Small intestine (tissue), 16 donors: ENCODE measurements at places on chromosomes 2 and 18. TPM values are rescaled to one million over a fixed set of nuclear protein-coding genes. Genes with fewer than 3 reads are reported as not detected.

The ASIC4 gene
- polyA plus RNA-seq: 0.04 TPM

The TGIF1 gene
- 73.0 TPM for polyA plus RNA-seq

The DNAJC5G gene
- not detected for polyA plus RNA-seq

The IL1R1 gene
- polyA plus RNA-seq: 18.4 TPM

The ZNF521 gene
- polyA plus RNA-seq: not detected

The PLA2R1 gene
- 4.6 TPM for polyA plus RNA-seq

The KLHL30 gene
- not detected for polyA plus RNA-seq

The REEP1 gene
- polyA plus RNA-seq: 5.9 TPM

The ALKAL2 gene
- polyA plus RNA-seq: 3.5 TPM

DNA sequence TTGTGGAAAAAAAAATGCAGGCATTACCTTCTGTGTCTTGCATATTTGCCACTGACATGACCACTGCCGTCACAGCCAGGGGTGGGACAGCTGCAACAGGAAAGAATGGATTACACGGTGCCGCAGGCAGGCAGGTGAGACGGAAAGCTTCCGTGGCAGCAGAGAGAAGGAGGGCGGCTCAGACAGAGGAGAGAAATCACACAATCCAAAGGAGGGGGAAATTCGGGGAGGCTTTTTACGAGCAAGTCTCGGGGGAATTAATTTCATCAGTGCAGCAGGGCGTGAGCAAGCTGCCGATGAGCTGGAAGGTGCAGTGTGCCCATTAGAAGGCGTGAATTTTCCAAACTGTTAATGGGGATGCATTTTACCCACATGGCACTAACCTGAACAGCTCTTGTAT, 234.8 kb upstream of the PXDN start:
- H3K4me3 ChIP-seq: no peak overlapping the region
- no peak overlapping the region for H3K27ac ChIP-seq
- H3K36me3 ChIP-seq: no peaks in the 10 kb centered on the region
- no peaks in the 10 kb centered on the region for H3K4me1 ChIP-seq
- H3K27me3 ChIP-seq: no peaks in the 10 kb centered on the region
- DNase-seq: no peak

GRCh38 chr2:4219571-4219970, 516.2 kb downstream of the DCDC2C start:
- no peak overlapping the region for H3K4me3 ChIP-seq
- H3K4me1 ChIP-seq: no peaks in the 10 kb centered on the region
- no peaks in the 10 kb centered on the region for H3K27me3 ChIP-seq
- no peak overlapping the region for H3K27ac ChIP-seq
- DNase-seq: no peak

DNA sequence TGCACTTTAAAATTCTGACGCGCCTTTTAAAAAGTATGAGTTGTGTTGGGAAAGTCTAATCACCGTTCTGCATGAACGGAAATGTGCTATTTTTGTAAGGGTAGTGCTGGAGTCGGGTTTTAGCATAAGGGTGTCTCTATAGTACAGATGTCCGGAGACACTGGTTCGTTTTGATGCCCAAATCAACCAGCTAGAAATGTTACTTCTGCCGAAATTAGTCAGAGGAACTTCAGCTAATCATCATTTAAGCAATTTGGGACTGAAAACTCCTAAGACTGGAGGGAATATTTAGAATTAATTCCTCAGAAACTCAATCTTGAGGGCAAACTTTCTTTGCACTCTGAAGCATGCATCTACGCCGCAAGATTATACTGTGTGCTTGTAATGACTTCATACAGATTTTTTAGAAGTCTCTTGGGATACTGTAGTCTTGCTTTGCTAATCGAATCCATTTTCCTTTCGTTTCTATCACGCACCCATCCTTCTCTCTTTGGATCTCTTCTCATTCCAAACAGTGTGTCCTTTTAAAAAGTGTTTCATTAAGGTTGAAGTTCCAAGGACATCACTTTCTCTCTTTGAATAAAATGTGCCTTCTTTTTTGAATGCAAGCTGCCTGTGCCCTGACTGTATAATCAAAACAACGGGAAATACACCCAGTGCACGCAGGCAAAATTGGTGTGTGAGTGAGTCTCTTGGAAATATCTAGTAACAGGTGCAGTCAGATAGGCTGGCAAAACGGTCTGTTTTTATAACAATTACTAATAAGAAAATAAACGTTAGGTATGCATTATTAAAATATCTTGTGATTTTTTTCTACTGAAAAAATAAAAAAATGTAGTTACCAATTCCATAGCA, 270.9 kb upstream of the TCF4 start:
- H3K27me3 ChIP-seq: no peaks in the 10 kb centered on the region
- no peaks in the 10 kb centered on the region for H3K36me3 ChIP-seq
- H3K27ac ChIP-seq: no peak overlapping the region

DNA sequence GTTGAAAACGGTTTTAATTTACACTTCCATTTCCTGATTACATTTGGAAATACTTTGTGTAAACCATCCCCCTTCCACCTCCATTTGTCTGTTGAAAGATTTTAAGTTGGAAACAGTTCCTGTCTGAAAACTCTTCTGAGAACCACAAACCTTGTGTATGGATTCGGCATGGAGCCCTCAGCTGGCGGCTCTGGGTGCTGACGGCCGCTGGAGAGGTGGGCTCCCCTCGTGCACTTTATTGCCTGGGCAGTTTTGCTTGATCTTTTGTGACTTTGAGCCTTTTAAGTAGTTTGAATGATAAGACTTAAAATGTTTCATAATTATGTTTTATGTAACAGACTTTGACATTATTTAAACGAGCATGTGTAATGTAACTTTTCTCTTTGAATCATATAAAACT, 11.1 kb downstream of the KLF11 start:
- no peak overlapping the region for H3K27ac ChIP-seq
- DNase-seq: no peak
- peaks cover 20% of the 10 kb centered on the region for H3K4me1 ChIP-seq

DNA sequence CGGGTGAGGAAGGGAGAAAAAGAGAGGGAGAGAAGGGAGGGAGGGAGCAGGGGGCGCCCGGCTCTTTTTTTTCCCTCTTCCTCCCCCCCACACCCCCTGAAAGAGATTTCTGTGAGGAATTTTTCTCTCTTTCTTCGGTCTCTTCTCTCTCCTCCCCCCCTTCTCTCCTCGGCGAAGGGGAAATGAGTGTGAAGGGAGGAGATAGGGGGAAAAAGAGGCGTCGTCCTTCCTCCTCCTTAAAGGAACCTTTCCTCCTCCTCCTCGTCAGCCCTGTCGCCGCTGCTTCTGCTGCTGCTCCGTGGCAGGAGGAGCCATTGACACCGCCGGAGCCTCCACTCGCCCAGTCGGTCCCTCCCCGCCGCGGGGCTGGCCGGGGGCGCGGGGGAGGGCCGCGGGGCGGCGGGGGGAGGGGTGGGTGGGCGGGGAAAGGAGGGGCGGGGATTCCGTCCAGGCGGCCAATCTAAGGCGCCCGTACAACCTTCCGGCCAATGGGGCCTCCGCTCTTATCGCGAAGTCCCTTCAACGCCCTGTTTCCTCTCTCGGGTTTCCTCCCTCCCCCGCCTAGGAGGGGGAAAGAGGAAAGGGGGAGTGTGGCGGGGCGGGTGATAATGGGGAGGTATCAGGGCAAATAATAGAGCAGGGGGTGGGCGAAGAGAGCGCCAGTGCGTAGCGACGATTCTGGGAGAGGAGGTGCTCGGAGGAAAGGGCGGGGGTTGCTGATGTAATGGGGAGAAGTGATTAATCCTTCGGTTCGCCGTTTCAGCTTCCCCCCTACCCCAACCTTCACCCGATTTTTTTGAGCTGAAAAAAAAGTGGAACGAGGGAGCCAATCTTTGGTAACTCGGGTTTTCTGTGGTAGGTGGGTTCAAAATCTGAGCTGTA, at the start of gene FBXO11:
FBXO11 (minus strand) TSS at position 342 of the 882 bp plus-strand sequence. CDS start 778 bp downstream, outside the sequence.
- H3K36me3 ChIP-seq: no peaks in the 10 kb centered on the region
- peak within 1 kb of the TSS; percentile 90 for H3K27ac ChIP-seq
- no peaks in the 10 kb centered on the region for H3K4me1 ChIP-seq
- H3K4me3 ChIP-seq: peak within 1 kb of the TSS; percentile 88

DNA sequence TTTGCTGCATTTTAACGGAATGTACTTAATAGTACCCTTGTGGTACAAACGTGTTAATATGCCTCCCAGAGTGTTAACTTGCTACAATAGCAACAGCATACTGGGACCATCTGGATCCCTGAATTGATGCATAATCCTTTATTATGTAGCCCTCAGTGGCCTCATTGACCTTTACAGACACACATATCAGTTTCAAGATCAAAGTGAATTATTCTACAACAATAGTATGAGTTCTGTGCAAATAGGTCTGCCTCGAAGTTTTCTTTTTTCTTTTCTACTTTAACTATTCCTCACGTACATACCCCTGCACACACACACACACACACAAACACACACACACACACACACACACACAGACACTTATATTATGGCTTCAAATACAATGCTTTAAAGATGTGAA, 1622.1 kb downstream of the LRP1B start:
- H3K27ac ChIP-seq: no peak overlapping the region
- no peaks in the 10 kb centered on the region for H3K36me3 ChIP-seq
- H3K27me3 ChIP-seq: no peaks in the 10 kb centered on the region
- no peak for DNase-seq
- H3K4me1 ChIP-seq: no peaks in the 10 kb centered on the region
- no peak overlapping the region for H3K4me3 ChIP-seq

GRCh38 chr18:63433334-63433866, 11.1 kb upstream of the VPS4B start:
- H3K27me3 ChIP-seq: no peaks in the 10 kb centered on the region
- no peaks in the 10 kb centered on the region for H3K4me1 ChIP-seq

GRCh38 chr2:236338495-236339184, 74.4 kb upstream of the ASB18 start:
- H3K36me3 ChIP-seq: peaks cover 23% of the 10 kb centered on the region
- DNase-seq: peak; percentile 79
- H3K27ac ChIP-seq: no peak overlapping the region
- H3K4me3 ChIP-seq: no peak overlapping the region
- no peaks in the 10 kb centered on the region for H3K27me3 ChIP-seq

DNA sequence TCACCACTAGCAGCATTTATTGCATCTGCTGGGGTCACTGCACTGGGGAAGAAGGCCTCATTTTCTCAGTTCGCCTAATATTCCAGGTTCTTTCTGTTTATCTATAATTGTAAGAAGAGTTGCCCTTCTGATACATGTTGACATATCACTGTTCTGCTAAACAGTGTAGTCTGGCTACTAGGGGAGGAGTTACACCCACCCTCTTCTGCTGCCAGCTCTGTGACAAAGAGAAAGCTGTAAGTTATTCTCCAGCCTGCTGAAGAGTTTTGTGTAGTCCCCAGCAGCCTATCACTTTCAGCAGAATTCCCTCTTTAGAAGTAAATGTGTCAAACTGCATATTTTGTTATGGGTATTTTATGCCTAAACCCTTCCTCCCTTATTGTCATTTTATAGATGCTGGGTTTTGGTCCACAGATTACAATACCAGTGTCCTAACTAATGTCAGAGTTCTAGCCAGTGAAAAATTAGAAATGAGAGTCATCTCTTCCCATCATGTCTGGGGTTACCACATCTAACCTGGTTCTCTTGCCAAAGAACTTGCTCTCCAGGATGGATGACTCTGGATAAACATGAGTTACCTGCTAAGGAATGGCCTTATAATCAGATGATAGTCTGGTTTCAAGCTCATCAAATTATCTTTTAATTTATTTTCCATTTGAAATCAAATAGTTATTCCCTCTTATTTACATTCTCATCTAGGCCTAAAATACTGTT, 5.6 kb upstream of the MBOAT2 start:
- H3K27ac ChIP-seq: no peak overlapping the region
- H3K4me1 ChIP-seq: no peaks in the 10 kb centered on the region
- no peak for DNase-seq
- no peak overlapping the region for H3K4me3 ChIP-seq
- H3K27me3 ChIP-seq: peaks cover 2% of the 10 kb centered on the region
- no peaks in the 10 kb centered on the region for H3K36me3 ChIP-seq

DNA sequence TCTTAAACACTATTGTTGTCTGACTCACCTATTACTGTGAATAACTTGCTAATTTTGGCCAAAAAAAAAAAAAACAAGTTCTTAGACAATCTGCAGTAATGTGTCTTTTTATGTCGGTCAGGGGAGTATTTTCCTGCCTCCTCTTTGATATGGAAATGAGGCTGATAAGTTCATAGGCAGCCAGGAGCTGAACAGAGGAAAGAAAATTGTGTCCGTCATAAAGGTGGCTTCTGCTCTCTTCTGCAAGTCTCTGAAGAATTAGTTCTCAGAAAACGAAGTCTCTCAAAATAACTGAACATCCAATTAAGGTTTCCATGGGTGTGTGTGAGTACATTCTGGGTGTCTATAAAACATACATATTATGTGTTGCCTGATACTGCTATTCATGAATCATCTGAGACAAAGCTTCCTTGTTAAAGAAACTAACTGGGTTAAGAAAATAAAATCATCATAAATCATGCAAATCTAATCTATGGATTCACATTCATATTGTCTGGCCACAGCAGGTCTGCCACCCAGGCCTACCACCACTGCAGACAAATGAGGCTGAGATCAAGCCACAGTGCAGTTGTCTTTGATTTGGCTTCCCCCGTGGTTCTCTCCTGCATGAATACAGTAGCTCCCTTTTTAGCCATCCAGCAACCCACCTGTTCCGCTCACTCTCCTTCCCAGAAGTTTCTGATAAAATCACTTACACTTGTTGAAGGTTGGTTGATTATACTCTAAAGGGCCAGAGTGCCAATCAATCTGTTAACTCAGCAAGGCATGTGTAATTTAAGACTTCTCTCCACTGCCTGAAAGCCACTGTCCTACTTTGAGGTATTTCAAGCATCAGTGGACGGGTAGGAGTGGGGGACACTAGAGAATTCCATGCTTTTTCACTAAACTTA, 19.4 kb upstream of the SP5 start:
- no peak overlapping the region for H3K4me3 ChIP-seq
- no peaks in the 10 kb centered on the region for H3K27me3 ChIP-seq
- no peaks in the 10 kb centered on the region for H3K36me3 ChIP-seq

DNA sequence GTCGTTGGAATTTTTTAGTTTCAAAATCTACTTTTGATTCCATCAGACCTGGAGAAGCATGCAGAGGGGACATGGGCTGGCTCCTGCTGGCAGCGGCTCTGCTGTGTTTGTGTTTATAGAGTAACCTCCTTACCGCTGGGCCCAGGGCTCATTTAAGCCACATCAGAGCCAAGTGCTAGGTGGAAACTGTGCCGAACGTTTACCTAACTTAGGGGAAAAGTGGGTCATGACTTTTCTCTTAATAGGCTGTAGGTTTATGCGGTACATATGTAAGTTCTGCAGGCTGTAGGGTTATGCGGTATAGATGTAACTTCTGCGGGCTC, 17.7 kb downstream of the CNDP2 start:
- no peak for DNase-seq
- H3K27ac ChIP-seq: no peak overlapping the region
- no peaks in the 10 kb centered on the region for H3K4me1 ChIP-seq
- no peaks in the 10 kb centered on the region for H3K27me3 ChIP-seq

- no peak overlapping the region for H3K4me3 ChIP-seq
- no peak overlapping the region for H3K27ac ChIP-seq
- no peaks in the 10 kb centered on the region for H3K36me3 ChIP-seq
- H3K4me1 ChIP-seq: no peaks in the 10 kb centered on the region
- no peak for DNase-seq
- no peaks in the 10 kb centered on the region for H3K27me3 ChIP-seq
These were observed 28.2 kb downstream of the SFXN5 start for GRCh38 chr2:73043276-73043675.

GRCh38 chr2:86466306-86466705, 25.1 kb downstream of the KDM3A start:
- no peak for DNase-seq
- no peaks in the 10 kb centered on the region for H3K4me1 ChIP-seq
- no peaks in the 10 kb centered on the region for H3K27me3 ChIP-seq
- no peak overlapping the region for H3K4me3 ChIP-seq
